CD4-positive, alpha-beta T cell treated with Interleukin-17A for 1 hour (primary cell): ENCODE measurements at places on chromosomes 12 and 14.

DNA sequence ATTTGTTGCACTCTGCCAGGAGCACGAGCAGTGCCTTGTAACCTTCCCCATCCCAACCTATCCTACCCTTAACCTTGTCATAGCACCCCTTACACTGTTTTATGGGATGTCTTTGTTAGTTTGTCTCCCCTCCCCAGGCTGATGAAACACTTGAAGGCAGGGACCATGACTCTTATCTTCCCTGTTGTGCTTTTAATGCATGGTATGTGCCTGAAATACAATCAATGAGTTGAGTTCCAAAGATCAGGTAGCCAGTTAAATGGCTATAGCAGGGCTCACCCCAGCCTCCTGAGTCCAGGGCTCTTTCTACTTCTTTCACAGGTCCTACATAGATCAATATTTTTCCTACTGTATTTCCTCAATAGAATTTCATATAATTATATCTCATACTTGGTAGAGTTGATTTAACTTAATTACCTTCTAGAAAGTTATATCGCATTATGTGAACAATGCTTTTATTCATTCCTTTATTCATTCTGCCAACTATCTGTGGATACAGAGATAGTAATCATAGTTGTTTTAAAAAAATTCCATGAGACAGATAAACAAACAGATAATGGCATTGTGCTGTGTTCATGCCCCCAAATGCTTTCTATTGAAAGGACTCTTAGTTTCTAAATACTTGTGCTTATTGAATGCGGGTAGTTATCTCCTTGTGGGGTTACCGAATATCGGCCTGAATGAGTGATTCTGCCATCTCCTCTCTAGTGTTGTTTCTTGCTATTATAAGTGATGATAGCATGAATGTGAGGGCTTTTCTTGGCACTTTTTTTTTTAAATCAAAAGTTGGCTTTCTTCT lies 347.4 kb downstream of the NPAS3 start:
- DNase-seq, result no peak

DNA sequence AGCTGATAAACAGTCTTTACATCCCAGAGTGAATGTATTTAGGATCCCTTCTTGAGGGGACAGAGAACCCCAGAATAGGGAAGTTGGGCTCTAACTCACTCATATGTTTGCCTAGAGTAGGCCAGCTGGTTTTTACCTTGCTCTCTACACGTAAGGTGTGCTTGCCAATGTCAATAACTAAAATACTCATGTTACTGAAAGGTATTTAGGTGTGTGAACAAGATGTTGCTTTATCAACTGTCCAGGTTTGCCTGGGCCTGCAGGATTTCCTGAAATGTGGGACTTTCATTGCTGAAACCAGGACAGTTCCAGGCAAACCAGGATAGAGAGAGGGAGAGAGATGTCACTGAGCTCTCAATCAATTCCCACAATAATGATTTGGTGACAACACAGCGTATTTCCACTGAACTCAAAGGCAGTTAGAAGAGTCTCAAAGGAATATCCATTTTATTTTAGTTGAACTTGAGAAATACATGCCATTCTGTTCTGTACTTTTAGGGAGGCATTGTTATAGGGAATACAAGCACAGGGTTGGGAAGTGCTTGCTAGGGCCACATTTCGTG lies 171.7 kb downstream of the NRXN3 start:
- DNase-seq, result no peak

- DNase-seq, result no peak
These were observed 8.7 kb downstream of the KITLG start for GRCh38 chr12:88571543-88571942.

DNA sequence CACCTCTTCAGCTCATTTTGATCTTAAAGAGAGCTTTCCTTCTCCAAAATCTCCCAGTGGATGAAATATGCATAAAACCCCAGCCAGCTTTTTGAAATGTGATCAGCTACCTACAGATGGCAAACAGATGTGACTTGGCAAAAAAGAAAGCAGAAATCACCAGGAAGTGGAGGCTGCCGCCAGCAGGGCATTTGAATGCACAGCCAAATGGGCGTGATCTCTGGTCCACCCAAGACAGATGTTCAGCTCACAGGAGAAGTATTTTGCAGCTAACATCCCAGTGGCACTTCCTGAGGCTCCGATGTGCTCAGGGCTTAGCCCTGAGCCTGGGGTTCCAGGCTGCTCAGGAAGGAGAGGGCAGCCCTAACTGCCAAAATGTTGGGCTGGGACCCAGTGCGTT lies 78.3 kb downstream of the LGMN start:
- DNase-seq, result no peak

GRCh38 chr14:68938271-68939150 lies 40.6 kb downstream of the ACTN1 start:
- DNase-seq, result no peak

DNA sequence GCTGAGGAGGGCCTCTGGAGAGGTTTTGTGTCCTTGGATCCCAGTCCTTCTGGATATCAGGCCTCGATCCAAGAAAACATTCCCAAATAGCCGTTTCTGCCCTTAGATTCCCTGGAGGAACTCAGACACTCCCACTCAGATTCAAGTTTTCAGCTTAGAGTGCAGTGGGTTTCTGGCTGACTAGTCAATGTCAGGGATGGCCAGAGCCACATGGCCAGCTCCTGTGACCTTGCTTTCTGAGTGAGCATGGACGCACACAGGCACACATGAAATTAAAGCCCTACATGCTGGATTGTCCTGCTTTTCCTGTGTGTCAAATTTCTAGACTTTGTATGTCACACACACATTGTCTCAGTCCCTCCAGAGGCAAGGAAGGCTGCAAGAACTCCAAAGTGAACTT lies 86.2 kb downstream of the TNFAIP2 start:
- no peak for DNase-seq

- no peak for DNase-seq
These were observed 9.5 kb downstream of the EMP1 start for GRCh38 chr12:13205809-13206559.

- no peak for DNase-seq
These were observed 17.0 kb downstream of the FGD6 start for GRCh38 chr12:95200128-95200894.

DNA sequence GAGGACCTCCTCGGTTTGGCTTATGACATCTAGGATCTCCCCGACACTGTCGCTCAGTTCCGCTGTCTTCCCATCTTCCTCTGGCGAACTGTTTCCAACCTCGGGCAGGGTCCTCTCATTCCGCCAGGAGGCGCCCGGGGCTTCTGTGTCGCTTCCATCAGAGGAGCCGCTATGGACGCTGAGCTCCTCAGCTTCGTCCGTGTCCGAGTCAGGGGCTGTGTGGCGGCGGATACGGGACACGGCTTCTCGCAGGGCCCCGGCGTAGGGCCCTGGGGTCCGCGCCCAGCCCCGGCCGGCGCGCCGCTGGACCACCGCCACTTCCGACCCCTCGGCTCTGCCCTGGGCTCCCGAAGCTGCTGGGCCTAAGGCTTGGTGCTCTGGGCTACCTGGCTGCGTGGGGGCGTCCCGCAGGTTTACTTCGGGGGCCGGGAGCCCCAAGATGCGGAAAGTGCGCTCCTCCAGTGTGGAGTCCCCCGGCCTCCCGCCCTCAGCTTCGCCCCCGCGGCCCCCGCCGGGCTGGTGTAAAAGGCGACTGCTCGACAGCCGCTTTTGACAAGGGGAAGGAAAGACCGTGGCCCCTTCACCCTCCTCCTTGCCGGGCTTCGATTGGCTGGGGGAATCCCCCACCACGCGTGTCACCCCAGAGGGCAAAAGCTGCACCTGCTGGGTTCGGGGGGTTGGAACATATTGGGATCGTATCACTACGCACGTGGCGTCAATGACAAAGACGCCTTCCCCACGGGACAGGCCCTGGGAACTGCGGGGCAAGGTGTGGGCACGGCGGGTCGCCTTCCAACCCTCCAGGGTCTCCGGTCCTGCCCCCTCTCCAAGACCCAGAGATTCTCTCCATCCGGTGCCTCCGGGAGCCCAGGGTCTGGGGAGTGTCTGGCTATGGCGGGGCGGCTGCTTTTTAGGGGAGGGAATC lies 2.1 kb downstream of the DDN start:
- DNase-seq, result peak; percentile 71

GRCh38 chr12:18139989-18140596 lies 50.1 kb upstream of the RERGL start:
- DNase-seq, result no peak

DNA sequence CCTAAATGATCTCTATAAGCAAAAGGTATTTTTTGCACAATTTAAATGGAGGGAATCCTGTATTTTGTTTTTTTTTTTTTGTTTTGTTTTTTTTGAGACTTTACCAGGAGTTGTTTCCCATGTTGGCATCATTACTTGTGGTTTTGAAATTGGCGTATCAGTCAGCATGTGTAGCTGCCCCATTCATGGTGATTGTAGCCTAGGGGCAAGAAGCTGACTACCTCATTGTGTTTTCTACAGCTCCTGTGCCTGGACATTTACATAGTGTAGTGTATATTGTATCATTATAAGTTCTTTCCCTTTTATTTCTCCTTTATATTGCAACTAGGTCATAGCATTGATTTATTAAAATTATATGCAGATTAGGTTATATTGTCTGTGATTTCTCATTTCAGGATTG lies 24.5 kb downstream of the SAMD4A start:
- no peak for DNase-seq

GRCh38 chr14:52267501-52268278 lies at the start of gene PTGDR:
TSS of gene PTGDR (plus strand) at chr14:52267698. CDS start at chr14:52267815, 117 bp downstream.
- DNase-seq, result peak; percentile 65

DNA sequence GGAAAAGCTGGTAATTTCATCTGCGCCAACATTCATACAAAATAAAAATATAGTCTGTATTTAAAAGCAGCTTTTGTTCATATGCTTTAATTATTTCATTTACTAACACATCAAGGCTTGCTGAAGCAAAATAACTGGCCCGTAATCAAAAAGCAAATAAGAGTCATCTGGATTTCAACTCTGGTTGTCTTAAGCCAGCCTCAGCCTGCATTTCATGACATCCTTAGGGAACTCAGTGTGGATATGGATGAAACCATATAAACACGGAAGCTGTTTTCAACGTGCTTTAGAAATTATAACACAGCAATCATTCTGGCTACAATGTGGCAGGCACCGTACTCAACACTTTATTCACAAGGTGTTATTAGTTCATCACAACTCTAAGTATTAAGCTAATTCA lies 852 bp downstream of the COX16 start:
- no peak for DNase-seq

DNA sequence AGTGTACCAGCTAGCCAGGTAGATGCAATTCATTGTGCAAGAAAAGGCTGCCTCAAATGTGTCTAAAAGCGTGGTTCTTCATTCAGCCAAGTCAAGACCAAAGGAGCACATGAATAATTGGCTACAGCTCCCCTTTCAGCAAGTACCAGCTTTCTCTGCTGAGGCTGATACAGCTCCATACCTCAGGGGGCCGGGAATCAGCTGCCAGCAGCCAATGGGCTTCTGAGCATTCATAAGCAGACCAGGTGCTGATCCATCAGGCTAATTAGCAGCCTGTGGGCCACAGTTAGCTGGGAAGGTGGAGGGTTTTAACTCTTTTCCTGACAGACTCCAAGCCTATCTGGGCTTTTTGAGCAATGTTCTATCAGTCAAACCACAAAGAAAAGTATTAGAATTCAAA lies 264.7 kb downstream of the APAF1 start:
- DNase-seq, result no peak

GRCh38 chr12:132448463-132448820 lies 41.5 kb upstream of the FBRSL1 start:
- DNase-seq, result no peak

DNA sequence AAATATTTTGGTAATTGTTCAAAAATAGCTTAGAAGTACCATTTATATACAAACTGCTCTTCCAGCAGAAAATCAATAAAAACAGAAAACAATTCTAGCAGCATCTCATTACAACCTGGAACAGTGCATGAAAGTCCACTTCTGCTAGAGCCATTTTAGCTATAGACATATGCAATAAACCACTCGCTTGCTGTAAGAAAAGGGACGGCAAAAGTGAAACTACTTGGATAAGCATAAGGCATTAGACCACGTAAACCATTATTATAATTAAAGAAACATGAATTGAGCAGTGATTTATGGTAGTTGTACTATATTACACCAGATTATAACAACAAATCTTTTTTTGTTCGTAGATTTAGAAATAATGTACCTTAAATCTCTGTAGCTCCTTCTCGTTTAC lies 48.7 kb downstream of the LRIG3 start:
- no peak for DNase-seq

- DNase-seq, result no peak
These were observed 252.3 kb downstream of the EFCAB11 start for GRCh38 chr14:89702073-89702875.

DNA sequence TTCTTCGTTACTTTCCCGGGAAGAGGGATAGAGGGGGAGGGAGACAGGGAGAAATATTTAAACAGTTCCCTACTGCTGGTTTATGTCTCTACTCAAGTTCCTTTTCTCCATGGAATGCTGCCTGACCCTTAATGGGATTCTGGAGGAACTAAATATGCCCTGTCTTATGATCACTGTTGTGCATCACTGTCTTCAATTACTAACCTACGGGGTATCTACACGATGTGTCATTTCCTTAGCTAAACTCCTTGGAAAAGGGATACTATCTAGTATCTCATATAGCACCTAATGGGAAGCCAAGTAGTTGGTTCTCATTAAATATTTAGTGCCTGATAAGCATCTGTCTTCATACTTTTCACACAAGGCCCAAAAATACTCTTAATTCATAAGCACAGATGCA lies 37.5 kb upstream of the FBLN5 start:
- DNase-seq, result no peak

DNA sequence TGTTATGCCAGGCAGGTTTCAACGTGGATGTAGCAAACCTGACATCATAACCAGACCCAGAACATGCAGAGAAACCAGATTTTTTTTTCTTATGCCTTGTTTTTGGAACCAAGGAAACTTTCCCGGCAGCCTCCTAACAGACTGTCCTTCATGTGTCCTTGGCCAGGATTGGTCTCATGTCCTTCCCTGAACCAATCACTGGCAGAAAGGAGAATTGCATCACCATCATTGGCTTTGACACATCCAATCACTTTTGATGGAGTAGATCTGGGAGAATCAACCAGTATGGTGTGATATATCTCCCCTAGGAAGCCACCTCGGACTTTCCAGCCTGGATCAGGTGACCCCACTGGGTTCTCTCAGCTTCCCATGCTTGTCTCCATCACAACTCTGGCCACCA lies 25.6 kb upstream of the WSCD2 start:
- no peak for DNase-seq

GRCh38 chr14:52950410-52950897 lies 396 bp downstream of the FERMT2 start:
- peak; percentile 5 for DNase-seq

- DNase-seq, result no peak
These were observed 449.6 kb downstream of the TMEM117 start for GRCh38 chr12:44285321-44285960.

DNA sequence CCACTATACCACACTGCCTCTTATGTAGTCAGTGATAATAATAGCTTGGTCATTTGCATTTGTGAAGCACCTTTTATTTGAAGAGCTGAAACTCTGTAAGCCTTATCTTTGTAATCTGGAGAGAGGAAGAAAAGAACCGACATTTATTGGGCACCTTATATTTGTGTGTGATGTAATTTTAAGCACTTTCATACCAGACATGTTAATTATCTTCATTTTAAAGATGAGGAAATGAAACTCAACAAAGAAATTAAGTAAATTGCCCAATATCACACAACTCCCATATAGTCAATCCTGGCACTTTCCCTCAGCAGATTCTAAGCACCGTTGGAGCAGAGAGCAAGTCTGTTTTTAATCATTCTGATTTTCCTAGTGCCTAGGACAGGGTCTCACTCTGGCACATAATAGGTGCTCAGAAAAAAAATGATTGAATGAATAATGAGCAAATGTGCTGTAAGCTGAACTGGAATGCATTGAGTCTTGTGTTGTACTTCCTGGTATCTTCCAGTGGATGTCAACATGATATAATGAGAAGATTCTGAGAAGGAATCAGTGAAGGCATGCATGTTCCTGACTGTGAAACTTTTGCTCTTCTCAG lies 418.9 kb downstream of the ZFP36L1 start:
- no peak for DNase-seq

GRCh38 chr12:62888454-62889110 lies 46.4 kb downstream of the PPM1H start:
- DNase-seq, result no peak
